Mammary epithelial cell (primary cell): ENCODE measurements at places on chromosomes 16 and 17.

DNA sequence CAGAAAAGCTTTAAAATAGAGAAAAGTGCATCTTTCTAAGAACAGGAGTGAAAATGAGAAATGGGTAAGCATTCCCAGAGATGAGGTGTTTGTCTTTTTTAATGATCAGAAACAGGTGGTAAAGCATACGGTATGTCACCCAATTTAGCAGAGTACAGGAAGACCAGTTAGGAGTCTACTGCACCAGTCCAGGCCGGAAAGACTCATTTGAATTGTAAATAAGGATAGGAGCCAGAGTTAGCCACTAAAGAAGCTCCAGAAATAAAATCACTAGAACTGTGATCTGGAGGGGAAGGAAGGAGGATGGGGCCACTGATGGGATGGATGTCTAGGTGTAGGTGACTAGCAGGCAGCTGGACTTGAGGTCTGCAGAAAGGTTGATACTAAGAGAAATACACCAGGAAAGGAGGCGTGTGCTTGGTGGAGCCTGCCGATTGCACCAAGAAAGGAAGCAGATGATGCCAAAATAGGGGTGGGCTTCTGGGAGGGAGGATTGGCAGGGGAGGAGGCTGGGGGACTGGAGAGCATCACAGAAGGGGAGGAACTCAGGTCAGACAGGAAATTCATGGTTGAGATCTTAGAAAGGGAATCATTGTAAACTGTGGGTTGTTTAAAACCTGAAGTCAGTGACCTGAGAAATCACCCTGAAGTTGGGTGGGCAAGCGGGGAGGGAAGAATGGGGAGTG is 8.1 kb upstream of the NAT9 start:
- DNase-seq = no peak

GRCh38 chr17:74260525-74260850 is 13.5 kb upstream of the DNAI2 start:
- no peak for DNase-seq

DNA sequence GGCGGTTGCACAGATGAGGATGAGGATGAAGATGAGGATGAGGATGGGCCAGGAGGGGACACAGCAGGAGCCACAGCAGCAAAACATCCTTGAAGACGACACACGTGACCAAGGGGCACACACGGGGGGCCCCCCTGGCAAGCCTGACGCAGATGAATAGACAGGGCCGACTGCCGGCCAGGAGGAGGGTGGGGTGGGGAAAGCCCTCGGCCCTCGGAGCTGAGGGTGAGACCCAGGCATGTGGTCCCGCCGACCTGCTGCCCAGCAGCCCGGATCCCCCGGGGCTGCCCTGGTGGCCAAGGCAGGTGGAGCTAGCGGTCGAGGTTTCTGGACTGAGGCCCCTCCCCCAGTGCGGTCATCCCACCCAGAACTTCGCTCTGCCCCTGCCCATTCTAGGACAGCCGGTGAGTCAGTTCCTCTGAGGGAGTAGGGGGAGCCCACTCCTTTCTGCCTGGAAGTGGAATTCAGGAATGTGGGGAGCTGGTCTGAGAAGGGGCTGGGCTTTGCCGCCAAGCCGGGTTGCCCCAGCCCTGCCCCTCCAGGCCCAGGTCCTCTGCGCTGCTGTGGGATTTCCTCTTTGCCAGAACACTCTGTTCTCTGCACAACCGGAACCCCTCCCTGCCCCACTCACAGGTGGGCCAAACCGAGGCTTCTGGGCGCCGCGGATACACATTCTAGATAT is 9.9 kb downstream of the CYGB start:
- peak; percentile 62 for DNase-seq

GRCh38 chr17:28485049-28485448 is 11.6 kb downstream of the SLC13A2 start:
- no peak for DNase-seq

- peak; percentile 67 for DNase-seq
These were observed 7.1 kb upstream of the ORAI3 start for GRCh38 chr16:30941600-30942425.

DNA sequence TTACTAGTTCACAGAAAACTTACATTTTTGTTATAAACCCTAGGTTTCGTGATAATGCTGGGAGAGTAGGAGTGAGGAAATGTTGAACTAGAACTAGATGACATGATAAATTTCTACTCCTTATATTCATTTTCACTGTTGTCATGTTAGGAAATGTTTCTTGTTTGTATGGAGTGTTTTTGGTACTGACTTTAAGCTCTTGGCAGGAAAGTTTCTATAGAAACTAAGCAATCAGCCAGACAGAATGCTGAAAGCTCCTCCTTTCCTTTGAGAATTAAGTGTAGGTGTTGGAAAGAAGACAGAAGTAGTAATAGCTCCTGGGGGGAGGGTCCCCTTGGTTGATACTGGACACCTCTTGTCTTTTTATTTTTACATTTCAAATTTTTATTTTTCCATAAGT is 309.8 kb downstream of the MAP2K4 start:
- DNase-seq = no peak

GRCh38 chr16:29958756-29959155 is 3.1 kb upstream of the TMEM219 start:
- no peak for DNase-seq

- peak; percentile 83 for DNase-seq
These were observed 8.2 kb downstream of the SLC6A2 start for GRCh38 chr16:55663765-55664677.

- peak; percentile 50 for DNase-seq
These were observed 789.9 kb upstream of the KIF2B start for GRCh38 chr17:53032861-53033271.

GRCh38 chr16:7742626-7743025 is 410.0 kb downstream of the RBFOX1 start:
- no peak for DNase-seq

GRCh38 chr16:27802664-27803439 is 252.9 kb downstream of the KATNIP start:
- no peak for DNase-seq

DNA sequence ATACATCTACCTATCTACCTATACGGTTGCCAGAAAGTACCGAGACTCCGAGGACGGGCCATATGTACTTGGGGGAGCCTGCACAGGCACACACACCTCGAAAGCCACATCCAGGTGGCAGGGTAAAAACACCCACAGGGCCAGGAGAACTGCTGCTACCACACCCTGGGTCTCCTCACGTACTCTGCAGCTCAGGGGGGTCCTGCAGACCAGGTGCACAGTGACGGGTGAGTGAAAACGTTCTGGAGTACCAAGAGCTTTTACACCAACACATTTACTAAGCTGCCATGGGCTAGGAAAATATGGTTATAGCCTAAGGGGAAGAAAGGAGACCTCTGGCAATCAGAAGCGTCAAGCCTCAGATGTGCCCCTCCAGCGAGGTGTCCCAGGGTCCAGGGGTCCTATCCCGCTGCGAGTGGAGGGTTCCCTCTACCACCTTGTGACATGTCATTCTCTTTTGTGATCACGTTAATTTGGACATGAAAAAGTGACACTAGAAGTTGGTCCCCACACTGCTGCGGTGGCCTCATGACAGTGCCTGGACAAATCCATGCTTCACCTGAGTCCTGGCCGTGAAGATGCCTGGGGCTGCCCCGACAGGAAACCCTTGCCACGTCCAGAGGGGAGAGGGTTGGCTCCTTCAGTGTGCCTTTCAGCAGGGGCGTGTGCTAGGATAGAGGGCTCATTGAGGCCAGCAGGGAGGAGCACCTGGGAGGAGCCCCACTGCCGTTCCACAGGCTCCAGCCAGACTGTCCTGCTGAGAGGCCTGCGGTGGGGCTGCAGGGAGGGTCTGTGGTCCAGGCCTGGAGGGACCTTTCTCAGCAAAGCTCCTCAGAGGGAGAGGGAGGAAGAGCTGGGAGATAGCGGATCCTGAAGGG is 1.8 kb downstream of the CANT1 start:
- no peak for DNase-seq

GRCh38 chr16:68889508-68890150 is 46.3 kb downstream of the TANGO6 start:
- no peak for DNase-seq

DNA sequence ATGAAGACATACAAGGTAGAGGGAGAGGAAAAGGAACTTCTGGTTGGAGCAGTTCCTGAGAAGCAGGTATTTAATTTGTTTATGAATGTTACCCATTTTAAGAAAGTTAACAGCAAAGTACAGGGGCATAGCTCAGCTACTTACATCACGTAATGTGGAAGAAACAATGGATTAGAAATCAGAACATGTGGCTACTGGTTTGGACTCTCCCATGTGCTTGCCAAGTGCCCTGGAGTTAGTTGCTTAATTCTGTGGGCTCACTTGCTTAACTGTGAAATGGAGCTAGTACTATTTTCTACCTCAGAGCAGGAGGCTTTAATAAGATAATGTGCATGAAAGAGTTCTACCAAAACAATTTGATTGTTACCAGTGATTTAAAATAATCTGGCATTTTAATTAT is 27.3 kb downstream of the RSPRY1 start:
- DNase-seq = peak; percentile 79

GRCh38 chr17:72053449-72053848 is 67.4 kb upstream of the SOX9 start:
- no peak for DNase-seq

DNA sequence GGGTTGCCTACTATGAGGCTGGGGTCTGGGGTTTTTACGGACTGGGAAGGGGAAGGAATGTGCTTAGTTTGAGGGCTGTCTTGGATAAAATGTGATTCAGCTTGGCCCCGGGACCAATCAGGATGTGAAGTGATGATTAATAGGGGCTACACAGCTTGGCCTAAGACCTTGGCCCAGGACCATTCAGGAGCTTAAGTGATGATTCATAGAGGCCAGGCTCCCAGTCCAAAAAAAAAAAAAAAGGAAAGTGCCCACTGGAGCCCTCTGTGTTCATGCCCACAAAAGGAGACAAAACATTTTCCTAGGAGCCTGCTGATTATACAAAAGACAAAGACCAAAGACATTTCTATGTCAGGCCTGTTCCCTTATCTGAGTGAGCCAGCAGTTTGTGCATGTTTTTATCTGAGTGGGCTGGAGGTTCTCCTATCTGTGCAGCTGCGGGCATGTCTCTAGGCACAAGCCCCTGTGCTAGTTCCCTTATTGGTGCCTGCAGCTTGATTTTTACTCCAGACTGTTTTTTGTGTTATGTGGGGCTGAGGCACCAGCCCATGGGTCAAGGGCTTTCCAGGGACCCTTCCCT is 898.2 kb upstream of the GOT2 start:
- peak; percentile 13 for DNase-seq

DNA sequence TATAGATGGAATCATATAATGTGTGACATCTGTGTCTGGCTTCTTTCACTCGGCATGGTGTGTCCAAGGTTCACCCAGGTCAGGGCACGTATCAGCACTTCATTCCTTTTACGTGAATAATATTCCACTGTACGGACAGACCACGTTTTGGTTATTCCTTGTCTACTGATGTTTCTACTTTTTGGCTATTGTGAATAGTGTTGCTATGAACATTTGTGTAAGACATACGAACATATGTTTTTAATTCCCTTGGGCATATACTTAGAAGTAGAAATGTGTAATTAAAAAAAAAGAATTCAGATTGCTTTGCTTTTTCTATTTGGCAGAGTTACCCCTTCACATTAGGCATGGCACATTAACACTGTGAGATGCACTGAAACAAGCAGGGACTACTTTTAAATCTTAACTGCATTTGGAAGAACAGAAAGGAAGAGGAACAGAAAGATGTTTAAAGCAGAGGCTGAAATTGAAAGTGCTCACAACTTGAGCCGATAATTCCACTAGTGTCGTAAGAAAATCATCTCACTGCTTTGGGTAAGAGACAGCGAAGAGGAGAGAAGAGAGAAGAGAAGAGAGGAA is 105.3 kb downstream of the VPS53 start:
- no peak for DNase-seq

DNA sequence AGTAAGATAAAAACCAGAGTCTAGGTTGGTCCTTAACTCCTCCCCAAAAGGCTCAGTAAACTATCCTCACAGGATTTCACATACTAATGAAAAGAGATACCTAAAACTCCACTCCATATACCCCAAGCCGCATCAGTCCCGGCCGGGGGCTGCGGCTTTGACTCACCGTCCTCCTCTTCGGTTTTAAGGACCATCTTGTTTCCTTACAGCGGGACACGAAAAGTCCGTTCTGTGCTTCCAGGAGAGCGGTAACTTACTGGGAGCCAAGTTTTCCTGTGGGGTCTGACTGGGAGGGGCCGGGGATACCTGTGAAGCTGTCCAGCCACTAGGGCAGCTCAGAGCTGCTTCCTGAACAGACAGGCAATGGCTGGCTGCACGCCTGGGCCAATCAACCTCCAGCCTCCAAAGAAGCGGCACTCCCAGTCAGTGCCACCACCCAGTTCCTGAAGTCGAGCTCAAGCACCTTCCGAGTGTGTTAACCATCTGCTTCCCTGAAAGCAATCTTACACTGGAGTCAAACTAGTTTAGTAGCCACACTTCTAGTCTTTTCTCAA is 45.5 kb downstream of the CYTH1 start:
- peak; percentile 93 for DNase-seq

DNA sequence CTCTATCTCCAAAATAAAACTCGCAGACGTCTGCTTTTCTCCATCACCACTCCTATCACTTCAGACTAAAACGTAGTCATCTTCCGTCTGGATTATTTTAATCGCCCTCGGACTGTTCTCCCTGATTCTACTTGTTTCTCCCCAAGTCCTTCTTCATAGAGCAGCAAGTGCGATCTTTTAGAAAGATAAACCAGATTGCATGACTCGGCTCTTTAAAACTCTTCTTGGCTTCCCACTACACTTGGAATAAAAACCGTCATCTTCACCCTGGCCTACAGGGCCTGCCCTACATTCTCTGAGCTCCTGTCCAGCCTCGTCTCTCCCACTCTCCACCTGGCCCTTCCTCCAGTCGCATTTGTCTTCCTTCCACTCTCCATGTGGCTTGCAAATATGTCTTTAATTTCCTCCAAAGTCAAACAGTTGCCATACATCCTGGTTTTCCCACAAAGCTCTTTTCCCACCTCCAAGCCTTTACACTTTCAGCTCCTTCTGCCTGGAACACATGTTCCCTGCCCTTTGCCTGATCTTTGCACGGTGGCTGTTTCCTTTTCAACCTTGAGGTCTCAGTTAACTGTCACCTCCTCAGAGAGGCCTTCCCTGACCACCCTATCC is 70.5 kb upstream of the DHX40 start:
- no peak for DNase-seq

DNA sequence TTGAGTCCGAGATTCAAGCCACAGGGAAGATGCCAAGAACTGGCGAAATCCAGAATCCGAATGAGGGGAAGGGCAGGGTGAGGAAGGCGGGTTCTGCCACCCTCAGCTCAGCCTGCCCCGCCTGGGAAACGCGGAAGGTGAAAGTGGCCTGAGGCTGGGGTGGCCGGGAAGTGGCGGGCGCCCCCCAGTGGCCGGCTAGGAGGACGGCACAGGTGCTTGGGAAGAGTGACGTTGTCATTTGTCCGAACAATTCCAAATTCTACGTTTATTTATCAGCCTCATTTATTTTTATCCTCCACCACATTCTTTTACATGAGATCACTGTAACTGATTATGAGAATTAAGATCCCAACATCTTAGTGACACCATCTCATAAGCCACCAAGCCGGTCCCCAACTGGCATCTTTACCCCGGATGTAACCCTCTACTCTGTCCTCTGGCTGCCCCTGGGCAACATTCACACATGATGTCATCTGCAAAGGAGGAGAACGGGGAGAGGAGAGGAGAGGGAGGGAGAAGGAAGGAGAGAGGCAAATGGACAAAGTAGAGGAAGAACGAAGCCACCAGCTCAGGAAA is 21.3 kb downstream of the SRCIN1 start:
- peak; percentile 54 for DNase-seq
